Caki2 (cell line): ENCODE measurements at places on chromosomes 11 and 22.

DNA sequence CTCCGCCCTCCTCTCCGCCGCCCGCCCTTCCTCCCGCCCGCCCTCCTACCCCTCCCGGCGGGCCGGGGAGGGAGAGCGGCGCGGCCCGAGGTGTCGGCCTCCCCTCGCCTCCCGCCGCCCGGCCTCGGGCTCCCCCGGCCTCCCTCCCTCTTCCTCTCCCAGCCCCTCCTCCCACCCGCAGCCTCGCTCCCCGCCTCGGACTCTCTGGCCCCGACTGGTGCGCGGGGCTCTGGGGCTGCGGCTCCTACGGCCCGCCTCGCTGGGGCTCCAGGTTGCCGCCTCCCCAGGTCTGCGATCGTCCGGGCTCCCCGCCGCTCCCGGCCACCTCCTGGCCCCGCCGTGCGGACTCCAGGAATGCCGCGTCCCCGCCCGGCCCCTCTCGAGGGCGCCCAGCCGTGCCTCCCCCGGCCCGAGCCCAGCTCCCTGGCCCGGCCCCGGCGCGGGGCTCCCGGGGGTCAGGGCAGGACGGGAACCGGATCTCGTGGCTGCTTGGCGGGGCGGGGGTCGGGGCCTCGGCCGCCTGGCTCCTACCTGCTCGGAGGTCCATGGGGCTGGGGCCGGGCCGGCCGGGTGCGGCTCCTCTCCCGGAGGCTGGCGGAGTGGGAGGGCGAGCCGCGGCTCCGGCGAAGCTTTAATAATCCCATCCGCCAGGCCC lies at the start of gene CLCF1:
Gene CLCF1 (minus strand): TSS at position 606 of the 655 bp plus-strand sequence. CDS start 59 bp downstream, at position 547.
- peak; percentile 40 for DNase-seq

DNA sequence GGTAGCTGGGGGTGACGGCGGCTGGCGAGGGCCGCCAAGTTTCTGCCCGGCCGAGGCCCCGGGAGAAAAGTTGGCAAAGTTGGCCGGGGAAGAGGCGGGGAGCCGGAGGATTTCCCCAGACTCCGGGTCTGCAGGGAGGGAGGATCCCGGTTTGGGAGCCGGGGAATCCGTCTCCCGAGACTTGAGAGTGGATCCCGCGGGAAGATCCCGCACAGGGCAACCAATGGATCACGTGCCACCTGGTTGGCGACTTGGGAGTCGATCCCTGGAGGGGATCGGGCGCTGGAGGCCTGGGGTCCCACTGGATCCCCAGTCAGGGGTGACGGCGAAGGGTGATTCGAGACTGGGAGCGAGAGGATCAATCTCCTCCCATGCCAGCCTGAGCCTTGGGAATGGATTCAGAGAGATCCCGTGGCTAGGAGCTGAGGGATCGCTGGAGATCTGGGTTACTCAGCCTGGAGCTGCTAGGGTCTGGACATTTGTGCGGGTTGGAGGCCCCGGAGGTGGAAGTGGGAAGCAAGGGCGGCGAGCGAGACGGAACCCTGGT lies 394 bp downstream of the KIAA1671 start:
- peak; percentile 84 for DNase-seq

DNA sequence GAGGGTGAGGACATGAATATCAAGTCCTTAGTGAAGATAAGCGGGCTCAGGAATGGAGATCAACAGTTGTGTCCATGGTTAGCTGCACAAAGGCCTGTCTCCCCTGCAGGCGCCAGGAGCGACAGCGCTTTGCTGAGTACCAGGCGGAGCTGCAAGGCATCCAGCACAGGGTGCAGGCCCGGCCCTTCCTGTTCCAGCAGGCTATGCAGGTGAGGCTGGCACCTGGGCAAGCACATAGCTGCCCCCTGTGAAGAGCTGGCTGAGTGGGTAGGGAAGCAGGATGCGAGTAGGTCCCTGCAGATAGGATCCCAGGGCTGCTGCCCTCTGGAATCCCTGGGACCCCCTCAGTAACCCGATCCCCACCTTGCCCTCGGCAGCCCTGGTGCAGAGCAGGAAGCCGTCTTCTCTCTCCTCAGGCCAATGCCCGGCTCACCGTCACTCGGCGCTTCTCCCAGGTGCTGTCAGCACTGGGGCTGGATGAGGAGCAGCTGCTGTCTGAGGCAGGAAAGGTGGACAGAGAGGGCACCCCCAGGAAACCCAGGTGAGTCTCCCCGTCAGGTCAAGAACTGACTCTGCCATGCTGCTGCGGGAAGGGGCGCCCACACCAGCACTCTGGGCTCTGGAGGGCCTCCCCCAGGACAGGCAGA lies 2.6 kb upstream of the SART1 start:
- DNase-seq = no peak

GRCh38 chr11:95152876-95153856 lies 63.5 kb downstream of the ENDOD1 start:
- no peak for DNase-seq

DNA sequence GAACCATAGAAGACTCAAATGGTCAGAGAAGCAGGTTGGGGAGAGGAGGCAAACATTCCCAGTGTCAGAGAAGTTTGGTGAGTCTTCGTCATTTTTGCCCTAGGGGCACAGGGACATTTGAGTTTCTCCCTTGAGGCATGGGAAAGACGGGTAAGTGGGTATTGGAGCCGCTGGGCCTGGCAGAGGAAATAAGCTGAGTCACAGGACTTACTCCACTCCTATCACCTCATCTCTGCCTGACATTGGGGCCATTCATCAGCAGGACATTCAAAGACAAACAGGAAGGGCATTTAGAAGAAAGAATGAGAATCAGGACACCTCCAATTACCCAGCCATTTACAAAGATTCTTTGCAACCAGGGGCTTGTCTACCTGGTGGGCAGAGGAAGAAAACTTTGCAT lies 100.7 kb upstream of the SEZ6L start:
- no peak for DNase-seq

DNA sequence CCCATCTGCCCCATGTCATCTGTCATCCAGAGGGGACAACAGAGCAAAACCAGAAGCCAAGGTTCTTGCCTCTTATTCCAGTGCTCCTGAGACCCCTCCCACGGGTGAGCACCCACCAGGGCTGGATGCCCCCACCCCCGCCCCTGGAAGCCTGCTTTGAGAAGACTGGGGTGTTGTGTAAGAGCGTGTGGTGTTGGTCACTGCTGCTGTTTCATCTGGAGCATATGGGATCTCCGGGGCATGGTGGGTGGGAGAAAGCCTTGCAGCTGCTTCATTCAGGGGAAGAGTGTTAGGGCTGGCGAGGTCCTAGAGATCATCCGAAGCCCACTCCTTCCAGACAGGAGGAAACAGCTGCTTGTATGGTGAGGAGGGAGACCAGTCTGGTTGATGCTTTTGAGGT lies 54.1 kb downstream of the CHRDL2 start:
- no peak for DNase-seq

DNA sequence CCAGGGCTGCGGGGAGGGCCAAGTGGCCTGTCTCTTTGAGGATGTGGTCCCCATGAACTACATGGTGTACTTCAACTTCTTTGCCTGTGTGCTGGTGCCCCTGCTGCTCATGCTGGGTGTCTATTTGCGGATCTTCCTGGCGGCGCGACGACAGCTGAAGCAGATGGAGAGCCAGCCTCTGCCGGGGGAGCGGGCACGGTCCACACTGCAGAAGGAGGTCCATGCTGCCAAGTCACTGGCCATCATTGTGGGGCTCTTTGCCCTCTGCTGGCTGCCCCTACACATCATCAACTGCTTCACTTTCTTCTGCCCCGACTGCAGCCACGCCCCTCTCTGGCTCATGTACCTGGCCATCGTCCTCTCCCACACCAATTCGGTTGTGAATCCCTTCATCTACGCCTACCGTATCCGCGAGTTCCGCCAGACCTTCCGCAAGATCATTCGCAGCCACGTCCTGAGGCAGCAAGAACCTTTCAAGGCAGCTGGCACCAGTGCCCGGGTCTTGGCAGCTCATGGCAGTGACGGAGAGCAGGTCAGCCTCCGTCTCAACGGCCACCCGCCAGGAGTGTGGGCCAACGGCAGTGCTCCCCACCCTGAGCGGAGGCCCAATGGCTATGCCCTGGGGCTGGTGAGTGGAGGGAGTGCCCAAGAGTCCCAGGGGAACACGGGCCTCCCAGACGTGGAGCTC lies 13.5 kb downstream of the ADORA2A start:
- no peak for DNase-seq

- DNase-seq = no peak
These were observed 7.3 kb downstream of the SART1 start for GRCh38 chr11:65968600-65969482.

DNA sequence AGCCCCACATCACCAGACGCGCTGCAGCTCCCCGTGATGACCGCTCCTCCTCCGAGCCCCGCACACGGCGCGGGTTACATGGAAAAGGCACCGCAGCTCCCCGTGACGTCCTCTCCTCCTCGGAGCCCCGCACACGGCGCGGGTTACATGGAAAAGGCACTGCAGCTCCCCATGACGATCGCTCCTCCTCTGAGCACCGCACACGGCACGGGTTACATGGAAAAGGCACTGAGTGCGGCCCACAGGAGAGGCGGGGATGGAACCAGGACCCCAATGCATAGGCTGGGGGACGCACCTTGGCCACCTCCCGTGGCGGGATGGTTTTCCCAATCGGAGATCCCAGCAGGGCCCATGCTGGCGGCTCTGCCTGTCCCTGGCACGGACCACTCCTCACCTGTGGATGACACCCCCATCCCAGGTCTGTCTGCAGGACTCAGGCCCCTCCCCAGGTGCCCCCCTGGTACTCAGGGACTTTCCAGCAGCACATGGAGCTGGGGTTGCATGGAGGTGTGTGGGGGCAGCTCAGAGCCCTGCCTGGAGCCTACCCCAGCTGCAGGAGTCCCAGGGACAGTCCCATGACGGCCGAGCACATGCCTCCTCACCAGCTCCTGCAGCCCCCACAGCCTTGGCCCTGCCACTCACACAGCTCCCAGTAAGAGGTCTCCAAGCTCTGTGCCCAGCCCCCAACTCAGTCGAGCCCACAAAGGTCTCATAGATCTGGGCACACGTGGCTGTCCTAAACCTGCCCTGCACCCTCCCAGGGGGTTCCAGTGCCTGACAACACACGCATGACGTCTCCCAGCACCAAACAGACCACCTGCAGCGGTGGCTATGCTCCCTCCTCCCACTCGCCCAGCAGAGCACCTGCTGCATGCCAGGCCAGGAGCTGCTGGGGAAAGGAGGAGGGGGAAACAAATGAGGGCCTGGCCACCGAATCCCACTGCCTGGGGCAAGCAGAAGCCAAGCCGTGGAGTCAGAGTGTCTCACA lies 166.6 kb downstream of the BRD1 start:
- no peak for DNase-seq

- no peak for DNase-seq
These were observed 23.1 kb downstream of the IGLL1 start for GRCh38 chr22:23557036-23557435.

- DNase-seq = no peak
These were observed 58.6 kb downstream of the UVRAG start for GRCh38 chr11:75873417-75874221.
